ENCODE measurements at places on chromosomes 5 and 9.

DNA sequence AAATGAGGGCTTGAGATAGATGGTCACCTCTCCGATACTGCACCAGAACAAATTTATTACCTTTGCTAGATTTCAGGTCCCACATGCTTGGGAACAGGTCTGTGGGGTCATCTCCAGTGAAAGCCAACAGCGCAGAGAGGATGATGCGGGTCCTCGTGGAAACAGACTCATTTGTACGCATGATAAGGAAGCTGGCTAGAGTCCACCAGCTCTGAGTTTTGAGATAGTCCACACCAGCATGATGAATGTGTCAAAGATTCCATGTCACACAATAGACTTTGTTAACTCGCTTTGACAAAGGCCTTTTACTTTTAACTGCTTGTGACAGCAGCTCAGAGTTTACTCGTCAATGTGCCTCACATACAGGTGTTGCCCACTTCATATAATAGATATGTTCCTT, 105.4 kb upstream of the TBCA start:
- no peak for DNase-seq

GRCh38 chr9:14212697-14213420, 101.1 kb downstream of the NFIB start:
- no peak for DNase-seq

- DNase-seq: no peak
Measured at GRCh38 chr5:67548520-67549295, 352.1 kb upstream of the CD180 start.

GRCh38 chr9:113621980-113622379, 158.5 kb downstream of the RGS3 start:
- DNase-seq: no peak

GRCh38 chr5:109945097-109945678, 255.5 kb downstream of the MAN2A1 start:
- DNase-seq: no peak
